ENCODE measurements at places on chromosomes 3 and 15. TPM values are rescaled to one million over a fixed set of nuclear protein-coding genes. Genes with fewer than 3 reads are reported as not detected.

Gene TMEM207
- not detected for total RNA-seq

Gene CFAP20DC
- total RNA-seq, result 1.1 TPM

Gene KIF15
- total RNA-seq, result 11.0 TPM

Gene CHRM5
- under 0.01 TPM for total RNA-seq

All from aortic smooth muscle cell (primary cell).